Activated CD4-positive, CD25-positive, alpha-beta regulatory T cell (primary cell): ENCODE measurements at places on chromosomes 12 and 14.

- no peak for DNase-seq
Observed at GRCh38 chr14:31261859-31262731, 54.5 kb upstream of the HECTD1 start.

DNA sequence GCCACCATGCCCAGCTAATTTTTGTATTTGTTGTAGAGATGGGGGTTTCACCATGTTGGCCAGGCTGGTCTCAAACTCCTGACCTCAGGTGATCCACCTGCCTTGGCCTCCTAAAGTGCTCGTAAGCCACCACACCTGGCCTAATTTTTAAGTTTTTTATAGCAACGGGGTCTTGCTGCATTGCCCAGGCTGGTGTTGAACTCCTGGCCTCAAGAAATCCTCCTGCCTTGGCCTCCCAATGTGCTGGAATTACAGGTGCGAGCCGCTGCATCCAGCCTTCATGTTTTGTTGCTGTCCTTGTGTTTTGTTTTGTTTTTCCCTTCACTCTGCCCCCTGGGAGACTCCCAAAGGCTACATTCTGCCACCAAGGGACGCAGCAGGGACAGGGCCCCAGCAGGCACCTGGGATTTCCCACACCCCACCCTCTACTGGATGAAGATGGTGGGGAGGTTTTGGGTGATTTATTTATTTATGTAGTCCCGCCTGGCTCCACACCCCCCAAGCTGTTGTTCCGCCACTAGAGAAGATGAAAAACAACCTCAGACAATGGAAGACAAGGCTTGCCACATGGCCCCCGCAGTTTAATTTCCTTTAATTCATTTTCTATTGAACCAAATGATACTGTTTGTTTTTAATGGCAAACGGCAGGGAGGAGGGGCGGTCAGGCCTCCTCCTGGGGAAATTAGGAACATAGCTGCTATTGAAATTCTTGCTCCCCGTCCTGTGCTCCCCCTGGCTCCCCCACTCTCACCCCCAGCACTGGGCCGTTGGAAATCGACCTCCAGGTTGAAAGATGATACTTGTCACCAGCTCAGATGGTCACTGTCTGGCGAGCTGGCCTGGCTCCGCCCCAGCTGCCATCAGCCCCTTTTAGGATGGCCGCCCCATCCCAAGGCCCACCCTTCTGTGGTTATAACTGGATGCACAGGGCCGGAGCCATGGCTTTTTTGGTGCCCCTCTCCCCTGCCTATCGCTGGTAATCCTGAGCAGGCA lies 70.3 kb downstream of the RNFT2 start:
- no peak for DNase-seq

- no peak for DNase-seq
Observed at GRCh38 chr12:32921397-32921796, 24.8 kb upstream of the PKP2 start.

GRCh38 chr12:22856178-22856577 lies 231.2 kb downstream of the ETNK1 start:
- no peak for DNase-seq

- DNase-seq, result no peak
Observed at GRCh38 chr14:89986462-89987160, 30.9 kb downstream of the TDP1 start.

- no peak for DNase-seq
Observed at GRCh38 chr12:46380022-46380796, 7.6 kb upstream of the SLC38A2 start.

DNA sequence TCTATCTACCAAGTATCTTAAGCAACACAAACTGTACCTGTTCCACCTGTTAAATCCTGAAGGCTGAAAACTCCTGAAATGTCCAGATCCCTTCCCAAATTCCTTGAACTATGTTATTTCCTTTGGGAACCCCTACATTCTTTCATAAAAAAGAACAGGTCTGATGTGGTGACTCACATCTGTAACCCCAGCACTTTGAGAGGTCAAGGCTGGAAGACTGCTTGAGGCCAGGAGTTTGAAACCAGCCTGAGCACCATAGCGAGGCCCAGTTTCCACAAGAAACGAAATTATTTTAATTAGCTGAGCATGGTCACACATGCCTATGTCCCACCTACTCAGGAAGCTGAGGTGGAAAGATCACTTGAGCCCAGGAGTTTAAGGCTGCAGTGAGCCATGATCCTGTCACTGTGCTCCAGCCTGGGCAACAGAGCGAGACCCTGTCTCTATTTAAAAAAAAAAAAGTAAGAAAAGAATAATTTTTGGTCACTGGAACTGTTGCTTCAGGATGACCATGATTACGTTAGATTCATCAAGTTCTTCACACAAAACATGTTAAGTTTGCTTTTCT lies 84.3 kb downstream of the PHLDA1 start:
- DNase-seq, result no peak

GRCh38 chr14:28901631-28902030 lies 135.0 kb downstream of the FOXG1 start:
- DNase-seq, result no peak

DNA sequence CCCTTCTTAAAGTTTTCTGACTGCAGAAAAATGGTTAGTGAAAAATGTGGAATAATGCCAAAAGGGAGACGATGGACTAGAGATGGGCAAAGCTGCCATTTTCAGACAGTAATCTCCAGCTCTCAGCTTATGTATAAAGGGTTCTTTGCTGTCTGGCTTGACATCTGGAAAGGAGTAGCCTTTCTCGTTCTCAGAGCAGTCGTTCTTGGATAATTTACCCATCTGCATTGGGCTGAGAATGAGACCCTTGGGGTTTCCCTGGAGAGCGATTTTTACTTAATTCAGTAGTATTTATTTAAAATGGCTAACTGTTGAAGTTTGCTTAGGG lies 1.2 kb downstream of the NUDT4 start:
- no peak for DNase-seq

DNA sequence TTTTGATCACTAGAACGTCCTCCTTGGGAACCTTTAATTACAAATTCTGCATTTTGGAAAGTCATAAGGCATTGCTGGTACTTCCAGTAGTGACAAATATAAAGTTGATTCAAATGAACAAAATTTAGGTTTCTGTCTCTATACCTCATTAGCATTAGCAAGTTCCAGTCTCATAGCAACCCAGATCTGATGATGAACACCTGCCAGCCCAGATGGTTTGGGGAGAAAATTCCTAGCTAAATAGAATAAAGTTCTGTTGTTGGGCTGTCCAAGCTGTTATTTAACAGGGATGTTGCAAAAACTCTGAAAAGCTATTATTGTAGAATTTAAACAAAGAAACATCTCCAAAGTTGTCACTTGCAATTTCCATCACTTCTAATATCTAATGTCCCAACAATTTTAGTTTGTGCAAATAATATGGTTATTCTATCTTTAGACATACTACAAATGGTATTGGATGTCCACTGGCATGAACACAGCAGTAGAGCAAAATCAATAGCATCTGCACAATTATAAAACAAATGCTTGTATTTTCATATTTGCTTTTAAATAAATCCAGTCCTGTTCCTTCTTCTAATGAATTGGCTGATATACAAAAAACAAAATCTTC lies 299.4 kb downstream of the SLC16A7 start:
- DNase-seq, result no peak

GRCh38 chr12:115481141-115481540 lies 796.4 kb downstream of the MED13L start:
- no peak for DNase-seq

GRCh38 chr14:66709291-66709690 lies 201.3 kb downstream of the GPHN start:
- DNase-seq, result no peak

DNA sequence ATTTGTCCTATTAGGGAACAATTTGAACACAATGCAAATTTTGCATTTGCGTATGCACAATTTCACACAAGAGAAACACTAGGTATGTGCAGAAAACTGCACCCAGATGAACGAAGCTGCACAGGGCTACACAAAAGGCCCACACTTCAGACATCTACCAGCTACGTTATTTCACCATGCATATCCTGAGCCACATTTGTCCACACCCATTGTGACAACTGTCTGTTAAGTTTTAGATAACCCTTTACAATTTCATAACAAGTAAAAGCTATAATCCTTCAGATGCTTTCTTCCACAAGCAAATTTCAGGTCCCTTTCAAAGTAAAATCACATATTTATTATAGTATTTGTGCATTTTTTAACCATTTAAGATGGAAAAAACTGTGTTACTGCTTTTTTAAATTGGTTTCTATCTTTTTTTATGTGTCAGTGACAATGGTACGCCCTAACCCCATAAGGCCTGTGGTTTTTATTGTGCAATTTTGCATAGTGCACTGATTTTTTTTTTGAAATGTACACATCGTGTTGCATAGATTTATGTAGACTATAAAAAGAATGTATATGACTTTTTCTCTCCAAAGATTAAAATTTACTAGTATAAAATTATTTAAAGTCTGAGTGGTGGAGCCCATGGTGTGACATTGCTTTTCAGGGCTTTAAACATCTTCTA lies 87.8 kb upstream of the BTG1 start:
- DNase-seq, result no peak

DNA sequence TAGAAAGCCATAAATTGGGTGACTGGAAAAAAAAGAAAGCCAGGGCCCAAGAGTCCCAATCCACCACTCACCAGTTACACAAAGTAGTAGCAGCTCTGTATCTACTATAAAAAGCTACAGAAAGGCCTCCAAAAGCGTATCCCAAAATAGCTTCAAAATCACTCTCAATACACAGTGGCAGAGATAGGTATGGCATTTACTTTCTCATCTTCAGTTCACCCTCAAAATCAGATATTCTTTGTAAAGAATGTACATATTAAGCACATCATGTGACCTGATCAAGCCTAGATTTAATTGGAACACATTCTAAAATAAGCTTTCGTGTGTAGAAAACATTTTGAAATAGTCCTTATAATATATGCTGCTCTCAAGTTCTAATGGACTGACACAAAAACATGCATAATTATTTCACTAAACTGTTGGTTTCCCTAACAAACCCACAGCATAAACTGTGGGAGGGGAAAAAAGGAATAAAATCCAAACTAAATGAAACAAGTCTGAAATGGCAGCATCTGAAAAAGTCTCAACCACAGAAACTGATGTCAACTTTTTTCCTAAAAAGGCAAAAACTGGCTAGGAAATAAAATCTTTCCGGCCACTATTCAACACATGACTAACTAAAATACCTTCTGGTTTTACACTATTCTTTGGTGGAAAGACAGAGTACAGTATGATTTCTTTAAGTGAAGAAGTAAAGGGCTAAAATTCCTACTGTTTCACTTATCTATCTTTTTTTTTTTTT lies 25.9 kb downstream of the UBE2N start:
- DNase-seq, result no peak

GRCh38 chr14:90405755-90406154 lies 8.9 kb downstream of the CALM1 start:
- no peak for DNase-seq

DNA sequence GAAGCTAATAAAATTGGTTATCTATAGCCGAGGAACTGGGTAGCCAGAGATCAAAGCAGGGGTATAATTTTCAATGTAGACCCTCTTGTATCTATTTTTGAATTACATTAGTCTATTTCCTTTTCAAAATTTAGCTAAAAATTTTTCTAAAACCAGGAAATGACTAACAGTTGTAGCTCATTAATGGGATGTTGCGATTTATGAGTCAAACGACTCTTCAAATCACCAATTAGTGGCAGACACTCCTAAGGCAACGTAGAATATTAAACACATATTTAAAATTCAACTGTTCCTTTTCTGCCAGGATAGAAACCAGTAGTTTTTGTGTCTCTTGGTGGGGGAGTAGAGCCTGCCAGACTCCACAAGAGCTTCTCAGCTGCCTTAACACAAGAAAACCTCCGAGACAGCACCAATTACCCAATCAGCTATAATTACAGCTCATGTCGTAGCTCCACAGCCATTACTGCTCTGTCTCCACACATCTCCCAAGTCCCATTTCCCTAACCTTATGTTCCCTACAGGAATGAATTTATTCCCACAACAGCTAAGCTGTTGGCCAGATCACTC lies 26.9 kb downstream of the GCN1 start:
- no peak for DNase-seq

DNA sequence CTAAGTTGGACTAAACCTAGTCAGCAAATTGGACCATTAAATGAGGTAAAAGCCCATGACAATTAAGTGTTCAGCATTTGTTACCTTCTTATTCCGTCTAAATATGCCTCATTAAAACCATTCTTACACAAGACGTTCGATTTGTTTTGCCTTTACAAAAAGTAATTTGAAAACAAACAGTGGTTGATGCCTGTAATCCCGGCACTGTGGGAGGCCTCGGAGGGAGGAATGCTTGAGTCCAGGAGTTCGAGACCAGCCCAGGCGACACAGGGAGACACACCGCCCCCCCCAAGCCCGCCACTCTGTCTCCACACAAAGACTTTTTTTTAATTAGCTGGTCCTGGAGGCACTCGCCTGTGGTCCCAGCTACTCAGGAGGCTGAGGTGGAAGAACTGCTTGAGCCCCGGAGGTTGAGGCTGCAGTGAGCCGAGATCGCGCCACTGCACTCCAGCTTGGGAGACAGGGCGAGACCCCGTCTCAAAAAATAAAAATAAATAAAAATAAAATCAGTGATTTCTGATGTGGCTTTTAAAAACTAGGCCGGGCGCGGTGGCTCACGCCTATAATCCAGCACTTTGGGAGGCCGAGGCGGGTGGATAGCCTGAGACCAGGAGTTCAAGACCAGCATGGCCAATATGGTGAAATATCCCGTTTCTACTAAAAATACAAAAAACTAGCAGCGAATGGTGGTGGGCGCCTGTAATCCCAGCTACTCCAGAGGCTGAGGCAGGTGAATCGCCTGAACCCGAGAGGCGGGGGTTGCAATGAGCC lies 856 bp upstream of the EIF4B start:
- peak; percentile 10 for DNase-seq

GRCh38 chr14:75247286-75247922 lies 31.2 kb upstream of the FOS start:
- peak; percentile 33 for DNase-seq

GRCh38 chr12:111705672-111706071 lies 19.8 kb downstream of the ACAD10 start:
- DNase-seq, result no peak

GRCh38 chr12:93784339-93785086 lies 107.3 kb downstream of the CRADD start:
- no peak for DNase-seq

DNA sequence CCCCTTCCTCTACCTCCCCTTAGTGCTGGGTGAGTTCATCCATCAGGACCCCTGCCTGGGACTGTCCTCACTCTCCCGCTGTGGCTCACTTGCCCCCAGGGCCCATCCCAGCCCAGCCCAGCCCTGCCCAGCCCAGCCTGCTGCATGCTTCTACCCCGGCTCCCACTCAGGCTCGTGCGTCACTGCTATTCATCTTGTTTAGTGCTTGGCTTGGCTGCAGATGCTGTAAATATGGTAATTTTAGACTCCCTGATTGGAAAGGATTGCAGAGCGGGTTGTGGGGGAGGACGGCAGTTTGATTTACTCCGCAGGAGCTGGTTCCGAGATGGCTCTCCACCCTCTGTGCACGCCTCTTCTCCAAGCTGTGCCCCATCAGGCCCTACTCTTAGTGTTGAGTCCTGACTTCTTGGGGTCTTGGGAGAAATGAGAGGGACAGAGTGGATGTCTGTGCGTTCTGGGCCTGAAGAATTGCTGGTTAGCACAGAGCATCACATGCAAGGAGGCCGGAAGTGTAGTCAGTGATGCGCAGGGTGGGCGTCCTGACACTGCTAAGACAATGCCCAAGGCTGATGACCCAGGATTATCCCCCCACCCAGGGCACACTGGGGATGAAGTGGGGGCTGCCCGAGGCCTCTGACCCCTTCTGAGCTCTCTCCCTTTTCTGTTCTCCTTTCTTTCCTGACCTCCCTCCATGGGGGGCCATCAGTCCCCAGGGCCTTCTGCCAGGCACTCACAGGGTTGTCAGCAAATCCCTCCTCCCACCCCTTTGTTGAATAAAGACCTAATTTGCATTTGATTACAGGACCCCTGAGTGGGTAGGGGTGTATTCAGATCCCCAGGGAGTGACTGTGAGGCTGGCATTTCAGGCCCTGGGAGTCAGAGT lies 244.4 kb downstream of the ZFP36L1 start:
- no peak for DNase-seq

GRCh38 chr14:77158175-77158881 lies 16.7 kb upstream of the ZDHHC22 start:
- DNase-seq, result no peak
